ENCODE measurements at places on chromosomes 3 and 15.

GRCh38 chr3:10932596-10932995 is 60.0 kb upstream of the SLC6A1 start:
- DNase-seq = no peak

DNA sequence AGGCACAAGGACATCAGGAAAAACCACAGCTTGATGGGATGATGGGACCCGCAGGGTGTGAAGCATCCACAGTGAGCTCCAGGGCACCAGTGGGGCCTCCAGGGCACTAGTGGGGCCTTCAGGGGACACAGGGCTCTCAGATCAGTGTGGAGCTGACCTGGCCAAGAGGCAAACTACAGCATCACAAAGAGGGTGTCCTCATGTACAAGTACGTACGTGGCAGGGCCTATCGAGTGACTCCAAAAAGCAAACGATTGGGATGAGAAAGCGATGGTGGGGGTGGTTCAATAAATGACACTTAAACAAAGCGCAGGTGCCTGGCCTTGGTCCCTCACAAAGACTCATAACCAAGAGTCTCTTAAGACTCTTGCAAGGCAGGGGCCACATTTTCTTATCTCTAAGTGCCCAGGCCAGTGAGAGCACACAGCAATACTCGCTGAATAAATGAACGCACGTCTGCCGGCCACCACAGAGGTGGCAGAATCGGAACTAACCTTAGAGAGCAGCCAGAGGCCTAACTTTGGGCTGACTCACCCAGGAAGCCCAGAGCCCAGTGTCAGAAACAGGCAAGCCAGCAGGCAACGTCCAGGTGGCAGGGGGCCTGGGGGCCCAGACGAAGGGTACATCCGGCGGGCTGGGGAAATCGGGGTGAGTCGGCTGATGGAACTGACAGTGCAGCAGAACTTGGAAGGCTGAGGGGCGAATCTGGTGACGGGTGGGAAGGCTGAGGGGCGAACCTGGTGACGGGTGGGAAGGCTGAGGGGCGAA is 8.7 kb downstream of the PCSK6 start:
- DNase-seq = no peak

DNA sequence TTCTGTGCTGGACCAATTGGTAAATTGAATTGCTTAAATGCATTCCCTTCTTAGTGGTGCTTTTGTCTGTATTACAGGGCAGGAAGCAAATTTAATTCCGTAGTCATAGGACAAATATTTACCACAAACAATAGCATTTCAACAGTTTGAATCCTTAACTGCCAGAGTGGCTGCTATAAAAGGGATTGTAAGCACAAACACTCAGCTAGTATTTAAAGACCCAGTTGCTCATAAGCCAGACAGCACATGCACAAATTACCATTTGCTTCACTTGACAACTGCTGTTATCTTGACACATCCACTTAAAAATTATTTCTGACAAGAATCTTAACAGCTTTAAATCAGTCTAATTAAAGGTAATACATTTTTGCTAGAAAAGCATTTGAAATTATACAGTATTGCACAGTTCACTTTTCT is 490.2 kb upstream of the ADAMTS9 start:
- no peak for DNase-seq

- DNase-seq = no peak
Measured at GRCh38 chr15:33131552-33132232, 62.8 kb downstream of the FMN1 start.

Measured in MM.1S (cell line).